Caki2 (cell line): ENCODE measurements at places on chromosomes 3 and 15.

GRCh38 chr3:117084277-117084676, 374.7 kb downstream of the TUSC7 start:
- no peak for DNase-seq

GRCh38 chr3:139537795-139538621, 1.5 kb downstream of the RBP1 start:
- no peak for DNase-seq

DNA sequence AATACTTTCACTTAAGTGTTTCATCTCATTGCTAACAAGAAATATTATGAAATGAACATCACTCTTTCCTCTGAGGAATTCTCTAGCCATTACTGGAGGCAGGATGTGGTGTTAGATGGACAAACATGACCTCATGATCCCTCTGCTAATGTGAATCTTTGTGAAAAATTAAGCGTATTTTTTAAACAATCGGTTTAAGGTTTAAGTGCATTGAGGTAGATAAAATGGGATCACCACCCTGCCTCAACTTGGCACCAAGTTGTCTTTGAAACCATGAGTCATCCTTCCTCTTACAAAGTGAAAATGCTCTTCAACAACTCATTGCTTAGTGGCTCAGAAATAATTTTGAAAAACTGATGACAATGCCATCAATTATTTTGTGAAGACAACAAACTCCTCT, 76.0 kb upstream of the DCBLD2 start:
- DNase-seq = peak; percentile 91

DNA sequence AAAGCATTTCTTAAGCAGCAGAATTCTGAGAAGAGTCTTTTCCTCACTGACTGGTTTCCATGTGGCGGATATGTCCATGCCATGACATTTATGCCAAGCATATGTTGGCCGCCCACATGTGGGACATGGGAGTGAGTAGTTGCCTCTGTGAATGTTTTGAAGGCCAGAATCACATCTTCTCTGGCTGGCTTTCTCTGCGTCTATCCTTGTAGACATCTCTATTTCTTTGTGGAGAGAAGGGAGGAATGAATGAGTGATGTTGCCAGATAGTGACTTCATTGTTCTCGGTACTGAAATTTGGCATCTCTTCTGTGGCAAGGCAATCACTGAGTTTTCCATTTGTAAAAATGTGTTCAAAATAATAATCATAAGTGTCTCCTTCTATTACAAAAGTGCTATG, 316.0 kb downstream of the CLSTN2 start:
- no peak for DNase-seq

DNA sequence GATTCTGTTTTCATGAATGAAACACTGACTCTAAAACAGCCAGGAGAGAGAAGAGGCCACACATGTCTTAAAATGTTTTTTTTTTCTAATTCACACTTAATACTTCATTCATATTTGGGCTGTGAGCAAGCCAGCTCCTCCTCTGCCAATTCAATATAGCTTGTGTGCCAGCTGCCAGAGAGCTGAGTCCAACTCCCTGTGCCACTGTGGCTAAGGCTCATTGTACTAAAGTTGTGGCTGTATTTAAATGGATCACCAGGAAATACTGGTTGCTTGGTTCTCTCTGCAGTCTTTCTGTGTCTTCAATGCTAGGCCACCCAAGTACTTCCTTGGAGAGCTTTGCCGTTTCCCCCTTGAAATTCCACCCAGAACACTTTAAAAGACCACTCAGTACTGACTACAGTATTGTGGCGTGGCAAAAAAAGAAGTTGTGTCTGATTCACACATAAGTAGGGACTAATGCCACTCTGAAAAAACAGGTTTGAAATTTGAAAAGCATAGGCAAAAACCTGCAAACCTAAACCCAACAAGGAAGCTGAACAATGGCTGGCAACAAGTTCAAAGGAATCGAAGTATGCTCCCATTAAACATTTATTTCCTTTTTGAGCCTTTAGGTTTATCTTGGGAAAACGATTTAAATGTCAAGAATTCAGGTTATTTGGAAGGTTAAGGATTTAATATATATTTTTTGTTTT, 524.7 kb downstream of the DIPK2A start:
- no peak for DNase-seq
